D721Med (cell line): ENCODE measurements at places on chromosomes 3 and 15.

- no peak for DNase-seq
These were observed 82.9 kb downstream of the ARRDC4 start for GRCh38 chr15:98043160-98044014.

GRCh38 chr3:161545824-161546223, 49.2 kb downstream of the OTOL1 start:
- no peak for DNase-seq

GRCh38 chr3:116432795-116433194, 12.5 kb downstream of the LSAMP start:
- DNase-seq = no peak

- DNase-seq = no peak
These were observed 1068.6 kb downstream of the FHIT start for GRCh38 chr3:60182697-60183096.

DNA sequence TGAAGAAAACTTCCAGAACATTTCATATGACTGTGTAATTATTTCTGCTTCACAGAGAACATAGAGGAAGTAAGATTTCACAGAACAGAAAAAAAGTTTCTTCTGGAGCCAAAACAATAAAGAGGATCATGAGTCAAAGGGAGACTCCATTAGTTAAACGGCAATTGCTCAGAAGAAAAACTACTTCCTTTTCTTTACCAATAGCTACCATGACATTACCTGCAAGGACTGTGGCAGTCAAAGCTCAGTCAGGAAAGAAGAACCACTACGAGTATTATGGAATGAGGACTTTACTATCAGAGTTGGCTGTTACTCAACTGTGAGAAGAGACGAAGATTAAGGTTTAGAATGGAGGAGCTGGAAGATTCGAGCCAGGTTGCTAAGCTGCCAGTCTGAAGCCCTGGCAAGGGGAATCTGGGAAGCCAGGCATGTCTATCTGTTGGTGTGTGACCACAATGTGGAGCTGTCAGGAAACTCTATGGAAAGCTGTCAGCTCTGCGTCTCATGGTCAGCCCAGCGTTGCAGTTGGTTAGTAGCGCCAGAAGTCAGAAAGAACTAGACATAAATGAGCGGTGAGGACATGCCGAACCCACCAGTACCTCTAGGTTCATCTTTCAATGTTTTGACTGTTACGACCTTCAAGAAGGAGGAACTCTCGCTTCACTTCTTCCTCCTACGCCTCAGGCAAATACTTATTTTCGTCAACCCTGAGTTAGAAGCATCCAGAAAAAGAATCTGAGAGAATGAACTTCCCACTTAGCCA, 604.3 kb downstream of the FGF12 start:
- no peak for DNase-seq

GRCh38 chr3:159169828-159170227, 368.0 kb downstream of the MFSD1 start:
- no peak for DNase-seq

DNA sequence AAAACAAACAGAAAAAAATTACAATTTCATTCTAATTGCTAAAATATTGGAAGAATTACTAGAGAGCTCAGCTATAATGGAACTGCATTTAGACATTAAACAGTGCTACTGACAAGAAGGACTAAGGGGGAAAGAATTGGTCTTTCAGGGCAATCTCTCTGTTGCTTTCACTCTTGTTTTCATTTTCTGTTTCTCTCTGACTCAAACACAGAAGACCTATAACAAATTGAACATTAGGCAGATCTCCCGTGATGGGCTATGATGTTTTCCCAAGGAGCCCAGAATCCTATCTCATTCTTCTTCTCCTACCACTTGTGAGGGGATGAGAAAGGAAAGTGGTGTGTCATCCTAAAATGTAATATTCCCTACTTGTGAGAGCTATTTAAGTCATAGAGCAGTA, 358.0 kb upstream of the TGFBR2 start:
- DNase-seq = no peak

GRCh38 chr3:140273542-140274195, 338.7 kb downstream of the CLSTN2 start:
- no peak for DNase-seq
